ENCODE measurements at places on chromosomes 11 and 22.
A peak's percentile ranks its signal among the peaks of the same experiment; 100 is the strongest.

GRCh38 chr11:2590131-2590964, 109.4 kb downstream of the KCNQ1OT1 start:
- DNase-seq, result peak; percentile 59

- DNase-seq, result no peak
Observed at GRCh38 chr11:129505266-129505665, 129.6 kb downstream of the BARX2 start.

DNA sequence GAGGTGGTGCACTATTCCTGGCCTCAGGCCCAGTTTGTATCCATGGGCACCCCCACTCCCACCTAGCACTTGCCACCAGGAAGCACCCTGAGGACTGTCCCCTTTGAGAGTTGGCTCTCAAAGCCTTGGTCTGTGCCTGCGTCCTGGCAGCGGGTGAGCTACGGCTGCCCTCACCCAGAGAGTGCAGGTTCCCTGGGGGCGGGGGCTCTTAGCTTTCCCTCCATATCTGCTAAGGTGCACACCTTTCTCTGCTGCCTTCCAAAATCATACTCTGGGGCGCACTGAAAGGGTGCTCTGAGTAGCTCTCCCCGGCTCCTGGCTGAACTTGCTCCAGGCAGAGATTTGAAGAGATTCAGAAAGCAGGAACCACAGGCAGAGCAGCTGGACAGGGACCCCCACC, 7.1 kb downstream of the KCNQ1 start:
- peak; percentile 24 for DNase-seq

GRCh38 chr22:18997925-18998315, 61.8 kb upstream of the PRODH start:
- DNase-seq, result no peak

GRCh38 chr11:95092549-95093324, 3.1 kb downstream of the ENDOD1 start:
- no peak for DNase-seq

- DNase-seq, result no peak
Observed at GRCh38 chr11:8229299-8230177, 34.1 kb downstream of the LMO1 start.

DNA sequence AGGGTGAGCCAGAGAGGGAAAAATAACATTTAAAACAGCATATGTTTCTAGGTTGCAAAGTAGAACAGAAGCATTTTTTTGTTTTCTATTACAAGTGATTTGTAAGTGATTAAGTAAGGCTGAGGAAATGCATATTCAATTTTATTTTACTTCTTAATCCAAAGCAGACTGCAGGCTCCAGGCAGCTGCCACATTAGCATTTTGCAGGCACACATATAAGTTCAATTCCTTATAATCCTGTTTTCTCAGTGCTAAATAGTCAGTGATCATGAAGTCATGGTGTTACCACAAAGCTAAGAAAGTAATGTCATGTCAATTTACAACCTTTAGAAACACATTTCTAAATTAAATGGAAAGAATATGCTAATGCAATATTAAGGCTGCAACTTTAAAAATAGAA, 149.8 kb downstream of the CNTN5 start:
- DNase-seq, result no peak

GRCh38 chr22:41526830-41527799, 17.2 kb downstream of the POLR3H start:
- DNase-seq, result no peak

- no peak for DNase-seq
Observed at GRCh38 chr22:27480487-27480886, 321.1 kb downstream of the MN1 start.

GRCh38 chr22:36433318-36434231, 45.8 kb upstream of the MYH9 start:
- no peak for DNase-seq

DNA sequence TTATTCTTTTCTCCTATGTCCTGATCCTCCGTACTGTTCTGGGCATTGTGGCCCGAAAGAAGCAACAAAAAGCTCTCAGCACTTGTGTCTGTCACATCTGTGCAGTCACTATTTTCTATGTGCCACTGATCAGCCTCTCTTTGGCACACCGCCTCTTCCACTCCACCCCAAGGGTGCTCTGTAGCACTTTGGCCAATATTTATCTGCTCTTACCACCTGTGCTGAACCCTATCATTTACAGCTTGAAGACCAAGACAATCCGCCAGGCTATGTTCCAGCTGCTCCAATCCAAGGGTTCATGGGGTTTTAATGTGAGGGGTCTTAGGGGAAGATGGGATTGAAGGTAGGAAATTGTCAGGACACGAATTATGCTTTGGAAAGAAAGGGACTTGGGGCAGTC, 843 bp downstream of the OR51T1 start:
- no peak for DNase-seq

- DNase-seq, result no peak
Observed at GRCh38 chr11:30878400-30878799, 292.2 kb upstream of the MPPED2 start.

DNA sequence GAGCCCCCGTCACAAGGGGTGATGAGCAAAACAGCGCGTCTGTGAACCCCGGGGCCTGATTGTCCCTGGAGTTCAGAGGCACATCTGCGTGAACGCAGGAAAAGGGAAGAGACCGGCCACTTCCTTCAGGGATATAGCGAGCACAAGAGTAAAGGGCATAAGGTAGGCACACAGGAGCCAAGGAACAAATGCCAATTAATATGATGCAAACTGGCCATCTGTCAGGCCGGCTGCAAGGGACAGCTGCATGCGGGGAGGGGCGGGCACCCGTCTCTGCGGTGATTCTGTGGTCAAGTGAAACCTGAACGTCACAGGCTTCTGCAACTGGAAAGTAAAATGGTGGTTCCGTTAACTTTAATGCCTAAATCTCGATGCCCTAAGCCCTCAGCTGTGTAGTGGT, 64.7 kb downstream of the TRIM29 start:
- no peak for DNase-seq

- no peak for DNase-seq
Observed at GRCh38 chr11:23497040-23497439, 636.8 kb upstream of the CCDC179 start.

- DNase-seq, result no peak
Observed at GRCh38 chr11:12768726-12769673, 94.8 kb downstream of the TEAD1 start.

DNA sequence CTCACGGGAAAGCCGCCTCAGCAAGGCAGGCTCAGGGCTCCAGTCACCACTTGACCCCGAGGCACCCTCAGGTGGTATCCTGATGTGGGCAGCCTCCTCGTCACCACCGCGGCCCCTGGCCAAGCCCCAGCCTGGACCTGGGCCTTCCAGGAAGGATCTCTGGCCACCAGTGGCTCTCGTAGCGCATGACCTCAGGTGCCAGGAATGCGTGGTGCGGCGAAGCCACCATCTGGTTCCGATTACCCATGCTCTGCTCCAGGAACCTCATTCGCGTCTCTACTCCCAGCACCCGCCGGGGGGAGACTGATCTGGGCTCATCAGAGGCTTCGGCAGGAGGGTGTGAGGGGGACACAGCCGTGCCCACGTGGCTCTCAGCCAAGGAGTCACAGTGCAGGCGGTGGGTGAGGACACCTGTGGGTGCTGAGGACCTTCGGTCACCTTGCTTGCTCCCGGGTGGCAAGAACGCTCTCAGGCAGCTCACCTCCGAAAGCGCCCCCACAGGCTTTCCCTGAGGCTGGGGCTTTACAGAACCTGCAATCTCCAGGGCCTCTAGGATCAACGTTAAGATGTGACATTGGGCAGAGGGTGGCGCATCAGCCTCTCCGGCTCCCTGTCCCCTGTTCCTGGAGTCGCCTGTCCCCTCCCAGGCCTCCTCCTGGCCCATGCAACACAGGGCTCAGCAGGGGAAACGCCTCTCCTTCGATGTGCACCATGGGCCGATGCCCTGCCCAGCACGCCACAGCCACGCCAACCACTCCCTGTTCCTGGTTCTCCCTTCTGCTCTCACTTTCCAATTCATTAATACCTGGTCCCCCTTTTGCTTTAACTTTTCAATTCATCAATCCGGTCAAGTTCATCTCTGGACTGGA, 39.0 kb downstream of the TBX1 start:
- peak; percentile 88 for DNase-seq

DNA sequence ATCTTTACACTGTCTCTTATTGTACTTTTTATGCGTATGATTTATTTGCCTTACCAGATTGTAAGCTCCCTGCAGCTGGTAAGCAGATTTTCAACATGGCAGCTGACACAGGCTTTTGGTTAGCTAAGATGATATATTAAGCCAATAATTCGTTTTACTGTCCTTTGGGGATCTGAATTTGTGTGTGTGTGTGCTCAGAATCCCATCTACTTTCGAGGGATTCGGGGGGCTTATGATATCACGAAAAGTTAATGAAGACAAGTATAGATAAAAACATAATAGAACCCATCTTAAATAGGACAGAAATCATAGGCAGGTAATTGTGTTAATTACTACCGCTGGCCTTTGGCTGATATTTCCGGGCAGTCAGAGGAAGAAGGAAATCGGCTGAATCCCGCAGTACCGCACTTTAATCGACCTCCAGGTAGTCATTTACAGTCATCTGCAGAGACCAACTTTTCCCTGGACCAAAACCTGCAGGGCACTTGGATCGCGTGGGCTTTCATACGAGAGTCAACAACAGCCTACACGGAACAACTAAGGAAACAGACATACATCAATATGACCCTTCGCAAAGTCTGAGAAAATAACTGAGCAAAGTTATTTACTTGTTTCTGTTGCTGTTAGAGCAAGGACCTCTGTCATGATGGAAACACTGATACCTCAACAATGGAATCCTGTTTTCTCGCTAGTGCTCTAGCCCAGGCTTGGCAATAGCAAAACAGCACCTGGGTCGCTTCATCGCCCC, 802 bp downstream of the KBTBD3 start:
- DNase-seq, result no peak

DNA sequence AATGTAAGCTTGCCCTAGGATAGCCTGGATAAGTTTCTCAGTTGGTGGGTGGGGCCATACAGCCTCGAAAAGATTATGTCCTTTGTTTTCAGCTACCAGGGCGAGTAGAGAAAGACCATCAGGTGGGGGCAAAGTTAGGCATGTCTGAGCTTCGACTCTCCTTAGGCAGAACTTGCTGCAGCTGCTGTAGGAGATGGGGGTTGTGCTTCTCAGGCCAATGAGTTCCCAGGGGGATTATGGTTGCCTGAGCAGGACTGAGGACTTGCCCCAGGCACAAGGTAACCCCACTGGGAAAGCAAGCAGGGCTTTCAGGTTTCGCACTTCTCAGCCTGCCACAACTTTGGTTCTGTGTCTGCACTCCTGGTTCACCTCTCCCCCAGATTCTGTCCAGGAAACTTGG, 173.4 kb upstream of the SESN3 start:
- DNase-seq, result no peak

DNA sequence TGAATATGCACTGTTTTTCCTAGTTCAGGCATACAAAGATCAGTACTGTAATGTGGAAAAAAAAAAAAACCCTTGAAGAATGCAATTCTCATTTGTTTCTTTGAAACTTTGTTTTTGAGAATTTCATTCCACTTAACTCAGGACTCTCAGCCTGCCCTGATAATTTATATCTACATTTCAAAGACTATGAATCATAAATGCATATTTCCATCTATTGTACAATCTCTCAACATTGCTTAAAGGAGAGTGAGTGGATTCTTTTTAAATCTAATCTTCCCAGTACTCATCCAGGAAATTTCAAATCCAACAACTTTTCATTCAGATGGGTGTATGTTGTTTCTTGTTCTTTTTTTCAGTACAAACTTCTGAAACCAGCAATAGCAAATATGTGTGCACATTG, 322.2 kb upstream of the DDI1 start:
- DNase-seq, result no peak

DNA sequence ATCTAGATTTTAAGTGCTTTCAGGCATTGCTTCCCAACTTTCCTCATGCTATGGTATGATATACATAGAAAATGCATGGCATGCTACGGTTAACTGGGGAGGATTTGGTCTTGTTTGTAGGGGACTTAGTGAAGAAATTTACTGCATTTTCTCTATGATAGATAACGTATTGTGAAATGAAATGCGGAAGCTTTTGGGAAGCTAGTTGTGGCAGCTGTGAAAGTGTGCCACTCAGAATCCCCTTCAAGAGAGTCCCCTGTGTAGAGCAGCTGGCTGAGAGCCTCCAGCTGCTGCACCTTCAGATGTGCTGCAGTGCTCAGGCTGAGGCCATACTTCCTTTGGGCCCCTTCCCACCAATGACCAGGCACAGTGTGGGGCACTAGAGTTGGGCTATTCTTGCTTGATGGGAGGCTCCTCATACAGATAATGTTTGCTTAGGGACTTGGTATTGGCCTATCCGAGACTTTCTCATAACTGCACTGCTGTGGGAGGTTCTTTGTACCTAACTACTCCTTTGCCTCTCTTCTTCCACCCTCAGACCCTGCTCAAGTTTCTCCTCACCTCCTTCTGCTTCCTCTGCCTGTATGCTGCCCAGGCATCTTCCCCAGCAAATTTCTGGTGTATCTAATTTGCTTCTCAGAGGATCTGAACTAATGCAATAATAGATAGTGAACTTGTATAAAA, 67.3 kb downstream of the HIPK3 start:
- no peak for DNase-seq

DNA sequence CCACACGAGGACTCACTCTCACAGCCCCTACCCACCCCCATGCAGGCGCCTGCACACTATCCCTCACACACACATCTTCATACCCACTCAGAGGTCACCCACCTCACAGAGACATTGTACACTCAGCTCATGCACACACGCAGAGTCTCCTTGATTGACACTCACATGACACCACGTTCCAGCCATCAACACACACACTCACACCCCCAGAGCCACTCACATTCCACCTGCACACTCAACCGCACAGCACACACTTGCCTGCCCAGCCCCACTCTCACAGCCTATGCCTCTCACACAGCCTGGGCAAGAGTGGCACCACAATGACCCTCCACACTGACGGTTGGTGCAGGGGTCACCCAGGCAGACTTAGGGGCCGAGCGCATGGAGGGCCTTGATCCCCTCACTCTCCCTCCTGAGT, 2.2 kb downstream of the SPI1 start:
- no peak for DNase-seq

GRCh38 chr11:32034680-32035079, 56.2 kb upstream of the RCN1 start:
- DNase-seq, result no peak

DNA sequence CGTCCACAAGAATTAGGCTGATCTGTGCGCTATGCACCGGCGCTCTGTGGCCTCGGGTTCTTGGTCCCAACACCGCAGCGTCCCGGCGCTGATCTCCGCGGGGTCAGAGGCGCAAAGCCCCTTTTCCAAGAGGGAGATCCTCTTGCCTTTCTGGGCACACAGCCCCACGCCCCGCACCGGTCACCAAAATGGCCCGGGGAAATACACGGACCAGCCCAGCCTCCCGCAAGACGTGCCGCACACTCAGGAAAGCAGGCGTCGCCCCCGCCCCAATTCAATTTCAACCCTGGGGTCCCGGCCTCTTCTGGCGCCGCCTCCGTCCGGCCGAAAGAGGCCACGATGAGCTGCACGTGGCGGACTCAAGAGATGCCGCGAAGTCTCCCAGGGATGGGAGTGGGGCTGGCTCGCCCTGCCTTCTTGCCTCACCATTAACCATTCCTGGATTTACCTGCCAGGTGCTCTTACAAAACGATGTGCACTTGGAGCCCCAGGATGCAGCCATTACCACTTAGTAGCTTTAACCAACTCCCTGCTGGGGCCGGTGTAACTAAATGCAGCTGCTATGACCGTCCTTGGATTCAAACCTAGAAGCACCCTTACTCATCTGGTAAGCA, 10.5 kb downstream of the PIWIL3 start:
- DNase-seq, result no peak

All from aorta (tissue), 5 donors.